Effector memory CD8-positive, alpha-beta T cell (primary cell): ENCODE measurements at places on chromosomes 5 and 9.
A peak's percentile ranks its signal among the peaks of the same experiment; 100 is the strongest.

GRCh38 chr5:127916885-127917573 is 166.5 kb upstream of the SLC12A2 start:
- DNase-seq, result no peak

- no peak for DNase-seq
Measured at GRCh38 chr9:18636781-18637180, 162.8 kb downstream of the ADAMTSL1 start.

GRCh38 chr5:65544473-65544872 is 18.5 kb downstream of the CENPK start:
- DNase-seq, result no peak

DNA sequence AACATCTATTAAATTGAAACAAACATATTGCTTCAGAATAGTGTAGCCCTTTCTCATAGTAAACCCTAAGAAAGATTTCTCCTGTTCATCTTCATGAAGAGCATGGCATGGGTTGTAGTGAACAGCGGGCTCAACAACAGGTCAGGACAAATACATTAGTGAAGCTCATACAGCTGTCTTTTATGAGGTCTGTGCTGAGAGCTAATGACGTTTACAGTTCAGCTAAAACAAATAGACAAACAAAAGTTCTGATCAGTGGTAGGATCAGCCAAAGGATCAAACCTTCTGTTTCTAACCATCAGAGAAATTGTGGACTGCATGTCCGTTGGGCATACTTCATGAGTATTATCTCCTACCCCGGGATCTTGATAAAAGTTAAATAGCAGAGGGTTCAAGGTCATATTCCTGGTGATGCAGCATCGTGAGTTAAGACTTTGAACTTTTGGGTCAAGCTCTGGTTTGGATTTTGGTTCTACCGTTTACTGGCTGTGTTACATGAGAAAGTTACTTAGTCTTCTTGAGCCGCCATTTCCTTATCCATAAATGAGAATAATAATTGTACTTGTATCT is 37.9 kb downstream of the ACO1 start:
- DNase-seq, result no peak

- DNase-seq, result no peak
Measured at GRCh38 chr5:131303537-131303936, 39.7 kb downstream of the CDC42SE2 start.

- no peak for DNase-seq
Measured at GRCh38 chr5:3230254-3230653, 365.4 kb upstream of the IRX1 start.

DNA sequence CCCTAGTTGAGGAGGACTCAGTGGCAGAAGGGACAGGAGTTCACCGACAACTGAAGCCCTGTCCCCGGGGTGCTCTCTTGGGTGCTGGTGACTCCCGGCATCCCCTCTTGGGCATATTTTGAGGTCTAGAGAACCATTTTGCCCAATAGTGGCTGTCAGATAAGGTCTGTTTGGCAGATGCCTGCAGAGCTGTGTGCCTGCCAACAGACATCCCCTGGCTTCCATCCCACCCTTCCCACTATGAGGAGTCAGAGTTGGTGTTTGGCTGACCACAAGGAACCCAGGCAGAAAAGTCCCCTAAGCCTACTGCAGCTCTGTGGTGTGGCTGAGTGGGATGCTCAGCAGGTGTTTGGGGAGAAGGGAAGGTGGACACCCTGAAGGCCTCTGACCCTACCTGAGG is 207.0 kb downstream of the AUH start:
- no peak for DNase-seq

GRCh38 chr5:87069974-87070608 is 197.6 kb upstream of the RASA1 start:
- no peak for DNase-seq

GRCh38 chr9:83106263-83106662 is 43.3 kb upstream of the RASEF start:
- no peak for DNase-seq

GRCh38 chr5:135559354-135559753 is 19.4 kb downstream of the CXCL14 start:
- no peak for DNase-seq

- DNase-seq, result peak; percentile 49
Measured at GRCh38 chr5:136080483-136081216, 51.9 kb downstream of the TGFBI start.

DNA sequence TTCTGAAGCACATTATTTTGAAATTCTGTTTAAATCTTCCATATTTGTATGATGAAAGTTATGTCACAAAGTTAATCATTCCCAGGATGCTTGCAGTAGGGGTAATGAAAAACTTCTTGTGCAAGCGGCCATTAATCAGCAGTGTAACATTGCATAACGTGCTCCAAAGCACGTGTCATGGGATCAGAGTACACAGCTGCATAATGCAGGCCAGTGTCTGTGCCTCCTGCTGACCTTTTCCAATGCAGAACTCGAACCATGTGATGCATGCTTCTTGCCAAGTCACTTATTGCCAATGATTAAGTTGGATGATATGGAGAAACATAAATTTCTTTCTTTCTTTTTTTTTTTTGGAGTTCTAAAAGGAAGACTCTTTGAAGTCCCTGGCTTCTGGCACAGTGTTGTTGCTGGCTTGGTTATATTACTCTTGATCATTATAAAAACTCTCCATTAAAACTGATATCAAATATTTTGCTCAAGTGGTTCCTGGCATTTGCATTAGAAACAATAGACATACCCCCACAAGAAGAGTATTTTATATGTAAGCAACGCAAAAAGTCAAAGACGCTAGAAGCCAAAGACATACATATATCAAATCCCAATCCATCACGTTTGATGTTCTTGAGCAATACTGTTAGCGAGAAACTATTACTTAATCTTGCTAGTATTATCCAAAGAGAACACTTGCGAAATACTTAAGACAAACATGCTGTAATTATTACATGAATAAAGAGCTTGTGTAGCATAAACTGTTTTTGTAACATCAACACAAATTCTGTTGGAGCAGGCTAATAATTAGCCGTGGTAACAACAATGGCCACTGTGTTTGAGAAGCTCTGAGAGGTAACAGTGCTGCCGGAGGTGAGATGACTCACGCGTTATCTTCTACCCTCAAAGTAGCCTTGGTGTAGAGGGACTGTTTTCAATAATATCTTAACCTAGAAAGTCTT is 164.2 kb downstream of the AUH start:
- no peak for DNase-seq
